ENCODE measurements at places on chromosomes 5 and 9.

DNA sequence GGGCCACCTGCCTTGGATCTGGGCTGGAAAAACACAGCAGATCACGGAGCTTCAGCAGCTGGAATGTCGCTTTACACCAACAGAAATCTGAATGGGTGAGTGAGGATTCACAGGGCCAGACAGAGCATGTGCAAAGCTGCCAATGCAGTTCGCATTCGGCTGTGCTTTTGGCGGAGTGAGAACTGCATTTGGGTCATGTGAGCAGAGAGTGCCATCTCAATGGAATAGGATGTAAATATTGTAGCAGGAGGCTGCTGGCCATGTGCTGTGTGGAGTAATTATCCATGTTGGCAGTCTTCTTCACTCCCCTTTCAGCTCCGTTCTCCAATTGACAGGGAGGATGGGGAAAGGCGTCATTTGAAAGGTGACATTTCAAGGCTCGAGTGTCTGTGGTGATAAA is at the start of gene ANKRD55:
Gene ANKRD55 (minus strand): TSS at position 101 of the 400 bp plus-strand sequence. CDS start 417 bp downstream, outside the sequence.
- DNase-seq, result peak; percentile 5

- peak; percentile 42 for DNase-seq
Measured at GRCh38 chr5:81838307-81838906, 87.5 kb upstream of the SSBP2 start.

- DNase-seq, result no peak
Measured at GRCh38 chr5:133196441-133197085, 144.8 kb downstream of the HSPA4 start.

DNA sequence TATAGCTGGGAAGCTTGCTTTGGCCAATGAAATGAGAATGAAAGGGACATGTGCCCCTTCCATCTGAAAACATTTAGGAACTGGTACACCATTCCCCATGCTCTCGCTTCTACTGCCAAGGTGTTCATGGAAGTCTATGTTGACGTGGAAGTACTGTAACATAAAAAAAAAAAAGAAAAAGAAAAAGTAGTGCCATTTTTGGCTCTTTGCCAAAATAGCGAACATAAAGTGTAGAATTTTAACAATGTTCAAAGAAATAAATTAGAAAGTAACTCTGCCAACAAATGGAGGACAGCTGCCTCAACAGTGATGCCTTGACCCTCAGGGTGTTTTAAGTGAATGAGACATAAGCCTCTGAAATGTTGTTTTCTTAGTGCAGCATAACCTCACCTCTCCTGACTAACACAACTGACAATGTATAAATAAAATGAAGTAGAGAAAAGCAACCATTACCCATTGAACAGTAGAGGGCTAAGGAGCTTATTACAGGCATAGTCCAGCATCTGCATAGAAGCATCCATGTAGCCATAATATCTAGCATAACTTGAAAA is 536.6 kb downstream of the DTWD2 start:
- DNase-seq, result no peak

DNA sequence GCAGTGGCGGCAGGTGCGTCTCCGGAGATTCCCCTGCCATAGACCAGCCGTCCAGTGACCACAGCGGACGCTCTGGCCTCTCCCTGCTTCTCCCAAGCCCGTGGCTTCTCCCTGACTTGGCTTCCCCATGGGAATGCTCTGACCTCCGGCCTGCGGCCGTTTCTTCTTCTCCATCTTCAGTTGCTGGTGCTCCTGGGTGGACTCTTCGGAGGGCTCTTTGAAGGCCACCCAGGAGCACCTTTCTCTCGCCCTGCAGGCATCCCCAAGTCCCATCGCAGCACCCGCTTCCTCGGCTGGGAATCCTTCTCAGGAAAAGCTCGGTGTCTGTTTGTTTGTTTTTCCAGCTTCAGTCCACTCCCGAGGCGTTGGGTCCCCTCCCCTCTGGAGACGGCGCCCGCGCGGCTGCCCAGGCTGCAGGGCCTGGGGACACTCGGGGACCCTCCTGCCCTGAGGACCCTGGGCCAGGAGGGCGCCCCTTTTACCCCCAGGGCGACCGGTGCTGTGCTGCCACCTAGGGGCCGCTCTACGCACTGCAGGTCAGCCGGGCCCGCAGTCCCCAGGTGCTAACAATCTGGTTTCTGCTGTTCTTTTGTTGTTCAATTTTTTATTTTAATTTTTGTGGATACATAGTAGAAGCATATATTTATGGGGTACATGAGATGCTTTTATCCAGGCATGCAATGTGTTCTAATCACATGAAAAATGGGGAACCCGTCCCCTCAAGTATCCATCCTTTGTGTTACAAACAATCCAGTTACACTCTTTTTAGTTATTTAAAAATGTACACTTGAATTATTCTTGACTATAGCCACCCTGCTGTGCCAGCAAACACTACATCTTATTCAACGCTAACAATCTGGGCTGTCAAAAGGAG is 197.9 kb upstream of the ADAMTS16 start:
- DNase-seq, result peak; percentile 35
